ENCODE measurements at places on chromosomes 5 and 9.
A peak's percentile ranks its signal among the peaks of the same experiment; 100 is the strongest.

GRCh38 chr5:6634306-6634705 is 1.1 kb downstream of the SRD5A1 start:
- no peak for DNase-seq

- no peak for DNase-seq
Observed at GRCh38 chr5:85077581-85077980, 692.9 kb upstream of the EDIL3 start.

DNA sequence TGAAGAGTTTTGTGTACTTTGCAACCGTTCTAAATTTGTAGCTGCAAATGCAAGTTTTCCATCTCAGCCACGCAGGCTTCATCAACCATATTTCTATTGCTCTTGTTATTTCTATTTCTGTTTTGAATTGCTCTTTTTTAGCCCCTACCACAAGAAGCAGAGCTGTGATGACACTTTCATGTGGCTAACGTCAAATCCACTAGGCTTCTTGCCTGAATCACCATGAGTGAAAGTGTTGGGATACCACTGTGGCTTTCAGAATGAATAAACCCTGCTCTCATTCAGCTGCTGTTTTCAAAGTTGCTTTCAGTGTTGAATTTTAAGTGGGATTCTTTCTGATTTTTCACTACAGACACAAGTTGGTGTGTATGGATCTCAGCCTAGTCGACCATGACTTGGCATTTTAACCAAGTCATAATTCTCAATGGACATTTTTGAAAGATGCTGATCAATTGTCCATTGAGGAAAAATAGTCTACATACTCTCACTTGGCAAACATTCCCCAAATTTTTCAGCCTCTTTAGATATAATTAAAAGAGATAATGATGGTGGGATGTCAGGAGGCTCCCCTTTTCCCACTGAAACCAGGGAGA is 41.0 kb upstream of the MTAP start:
- peak; percentile 8 for DNase-seq

DNA sequence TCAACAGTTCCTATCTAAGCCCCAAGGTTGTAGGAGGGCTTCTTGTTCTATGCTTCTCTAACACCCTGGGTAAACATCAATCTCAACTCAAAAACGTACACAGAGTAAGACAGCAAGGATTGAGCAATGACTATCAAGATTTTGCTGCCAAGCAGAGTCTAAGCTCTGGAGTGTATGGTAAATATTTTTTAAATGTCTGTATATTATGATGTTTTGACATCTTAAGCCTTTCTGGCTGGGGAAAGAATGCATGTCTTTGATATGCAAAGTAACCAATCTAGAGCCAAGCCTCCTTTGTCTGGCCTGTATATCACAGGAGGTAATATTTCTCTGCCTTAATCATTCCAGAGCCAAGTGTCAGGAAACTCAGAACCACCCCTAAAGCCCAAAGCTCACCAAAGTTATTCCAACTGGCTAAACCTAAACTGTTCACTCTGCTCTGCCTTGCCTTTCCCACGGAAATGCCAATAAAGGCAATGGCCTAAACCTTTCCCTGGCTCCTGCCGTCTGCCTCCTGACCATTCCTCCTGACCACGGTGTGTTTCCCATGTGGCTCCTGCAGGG is 45.2 kb downstream of the YIPF5 start:
- DNase-seq = no peak

DNA sequence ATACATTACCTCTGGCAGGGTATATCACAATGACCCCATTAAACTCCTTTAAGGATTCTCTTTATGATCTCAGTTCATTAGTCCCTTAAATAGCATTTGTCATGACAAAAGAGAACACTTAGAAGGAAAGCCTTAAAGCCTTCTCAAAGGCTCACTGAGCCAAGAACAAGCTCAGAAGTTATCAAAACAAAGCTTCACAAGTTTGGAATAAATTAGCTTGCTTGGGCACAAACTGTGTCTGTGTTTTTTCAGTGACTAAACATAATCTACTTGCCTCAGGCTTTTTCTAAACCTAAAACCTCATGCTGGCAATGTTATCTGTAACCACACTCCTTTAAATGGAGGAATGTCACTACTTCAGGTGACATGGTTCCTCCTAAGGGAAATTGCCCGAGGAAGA is 1114.9 kb upstream of the C9orf72 start:
- DNase-seq = no peak

GRCh38 chr9:127926906-127927200 is 3.7 kb downstream of the PIP5KL1 start:
- DNase-seq = no peak

DNA sequence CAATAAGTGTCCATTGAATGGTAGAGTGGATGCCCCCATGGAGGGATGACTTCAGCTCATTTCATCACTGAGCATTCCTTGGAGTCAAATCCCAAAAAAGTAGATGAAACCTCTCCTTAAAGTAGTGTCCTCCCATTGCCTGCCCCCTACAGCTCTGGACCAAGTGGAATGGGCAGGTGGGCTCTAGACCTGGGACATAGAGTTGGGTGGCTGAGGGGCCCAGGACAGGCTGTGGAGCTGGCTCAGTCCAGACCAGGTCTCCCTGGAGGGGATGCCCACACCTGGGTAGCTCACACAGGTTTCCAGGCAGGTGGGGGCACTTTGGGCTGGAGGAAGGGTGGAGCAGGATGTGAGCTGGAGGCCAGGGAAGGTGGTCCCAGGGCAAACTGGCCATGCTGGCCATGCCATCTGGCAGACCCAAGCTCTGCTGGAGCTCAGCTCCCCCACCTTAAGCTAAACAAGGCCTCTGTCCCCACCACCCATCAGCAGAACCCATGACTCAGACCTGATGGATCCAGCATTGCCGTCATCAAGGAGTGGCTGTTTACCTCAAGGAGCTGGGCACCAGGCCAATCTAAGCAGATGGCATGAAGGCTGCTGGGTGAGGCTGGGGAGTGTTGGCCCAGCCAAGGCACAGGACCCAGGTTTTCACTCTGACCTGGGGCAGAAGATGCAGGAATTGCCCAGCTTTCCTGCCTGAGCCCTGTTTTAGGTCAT is 6.2 kb upstream of the SPINK4 start:
- DNase-seq = no peak

DNA sequence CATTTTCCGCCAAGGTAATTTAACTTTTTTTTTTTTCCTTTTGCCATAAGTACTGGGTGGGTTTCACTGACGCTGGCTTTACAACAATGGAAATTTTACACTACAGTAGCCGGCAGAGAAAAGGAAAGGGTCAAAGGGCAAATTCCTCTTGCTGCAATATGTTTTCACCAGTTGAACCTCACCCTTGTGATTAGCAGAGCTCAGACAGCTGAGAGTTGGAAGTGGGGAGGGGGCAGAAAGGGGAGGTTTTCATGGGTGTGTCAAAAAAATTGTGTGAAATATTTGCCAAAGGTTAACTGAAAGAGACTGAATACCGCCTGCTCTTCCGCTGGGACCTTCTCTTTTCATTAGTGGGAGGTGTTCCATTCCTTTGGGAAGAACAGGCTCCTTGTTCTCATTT is 296.9 kb downstream of the ADAMTS6 start:
- DNase-seq = no peak

GRCh38 chr5:33688526-33688925 is 203.3 kb downstream of the ADAMTS12 start:
- no peak for DNase-seq

GRCh38 chr5:159155960-159156359 is 53.4 kb downstream of the RNF145 start:
- no peak for DNase-seq

DNA sequence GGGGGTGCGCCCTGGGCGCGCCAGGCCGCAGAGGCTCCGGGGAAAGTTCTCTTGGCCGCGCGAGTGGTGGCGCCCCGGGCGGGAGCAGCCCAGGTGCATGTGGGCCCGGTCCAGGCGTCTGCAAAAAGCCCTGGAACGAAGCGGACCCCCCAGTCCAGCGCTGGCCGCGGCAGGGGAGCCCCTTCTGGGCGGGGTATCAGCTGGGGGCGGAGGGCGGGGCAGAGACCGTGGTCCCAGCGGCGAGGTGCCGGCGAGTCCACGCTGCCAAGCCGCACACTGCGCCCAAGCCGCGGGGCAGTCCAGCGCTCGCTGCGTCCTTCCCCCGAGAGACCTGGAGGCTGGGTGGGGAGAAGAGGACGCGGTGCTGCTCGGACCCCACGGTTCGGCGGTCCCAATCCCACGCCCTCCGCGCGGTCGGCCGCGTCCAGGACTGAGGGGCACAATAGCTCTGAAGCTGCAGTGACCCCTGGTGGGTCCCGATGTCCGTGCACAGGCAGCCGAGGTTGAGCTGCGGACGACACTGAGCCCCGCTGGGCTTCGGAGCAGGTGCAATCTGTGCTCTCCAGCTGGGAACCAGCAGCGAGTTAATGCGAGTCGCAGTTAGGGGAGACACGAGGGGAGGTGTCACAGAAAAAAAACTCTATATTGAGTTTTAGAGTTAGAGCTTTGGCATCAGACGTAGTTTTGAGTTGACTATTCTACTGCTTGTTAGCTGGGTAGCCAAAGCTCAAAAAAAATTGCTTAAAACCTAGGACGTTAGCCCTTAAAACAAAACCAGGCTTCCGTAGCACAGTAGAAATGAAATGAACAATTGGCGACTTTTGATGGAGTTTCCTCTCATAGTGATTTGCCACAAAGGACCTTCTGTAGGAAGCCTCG is 1.1 kb upstream of the EPB41L4A start:
- DNase-seq = no peak

DNA sequence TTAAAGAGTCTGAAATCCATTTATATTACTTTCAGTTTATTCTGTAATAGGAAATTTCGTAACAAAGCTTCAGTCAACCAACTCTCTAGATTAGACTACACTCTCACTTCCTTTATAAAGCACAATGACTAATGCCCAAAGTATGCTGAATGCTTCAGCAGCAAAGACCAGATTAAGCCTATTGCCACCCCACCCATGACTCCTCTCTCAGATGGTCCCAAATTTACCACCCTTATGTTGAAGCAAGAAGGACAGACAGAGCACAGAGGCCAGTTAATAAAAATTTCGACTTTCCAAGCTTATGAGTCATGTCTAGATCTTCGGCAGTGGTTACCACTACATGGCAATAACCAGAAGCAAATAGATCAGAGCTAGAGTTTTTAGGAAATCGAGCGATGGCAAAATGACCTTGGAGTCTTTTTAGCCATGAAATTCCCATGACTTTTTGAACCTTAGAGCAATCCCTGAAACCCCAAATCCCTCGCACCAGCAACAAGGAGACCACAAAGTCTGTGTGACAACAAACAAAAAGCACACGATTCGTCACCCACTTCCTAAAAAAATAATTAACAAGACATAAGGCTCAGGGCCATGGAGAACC is 287.8 kb upstream of the RASA1 start:
- no peak for DNase-seq

DNA sequence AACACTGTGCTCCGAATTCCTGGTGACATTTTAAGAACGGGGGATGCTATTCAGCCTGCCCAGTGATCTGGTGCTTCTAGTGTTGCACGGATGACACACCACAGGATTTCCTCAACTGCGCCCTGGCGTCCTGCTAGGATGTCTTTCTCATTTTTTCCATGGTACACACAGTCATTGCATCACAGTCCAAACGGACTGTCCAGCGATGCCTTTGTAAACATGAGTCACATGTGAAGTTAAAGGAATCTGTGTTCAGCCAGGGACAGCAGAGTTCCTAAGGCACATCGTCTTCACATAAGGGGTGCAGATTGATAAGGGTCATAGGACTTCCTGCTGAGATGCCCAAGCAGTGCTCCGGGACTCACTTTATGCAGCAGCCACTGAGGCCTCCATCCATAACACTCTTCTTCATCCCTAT is 9.3 kb upstream of the PTPN3 start:
- DNase-seq = no peak

DNA sequence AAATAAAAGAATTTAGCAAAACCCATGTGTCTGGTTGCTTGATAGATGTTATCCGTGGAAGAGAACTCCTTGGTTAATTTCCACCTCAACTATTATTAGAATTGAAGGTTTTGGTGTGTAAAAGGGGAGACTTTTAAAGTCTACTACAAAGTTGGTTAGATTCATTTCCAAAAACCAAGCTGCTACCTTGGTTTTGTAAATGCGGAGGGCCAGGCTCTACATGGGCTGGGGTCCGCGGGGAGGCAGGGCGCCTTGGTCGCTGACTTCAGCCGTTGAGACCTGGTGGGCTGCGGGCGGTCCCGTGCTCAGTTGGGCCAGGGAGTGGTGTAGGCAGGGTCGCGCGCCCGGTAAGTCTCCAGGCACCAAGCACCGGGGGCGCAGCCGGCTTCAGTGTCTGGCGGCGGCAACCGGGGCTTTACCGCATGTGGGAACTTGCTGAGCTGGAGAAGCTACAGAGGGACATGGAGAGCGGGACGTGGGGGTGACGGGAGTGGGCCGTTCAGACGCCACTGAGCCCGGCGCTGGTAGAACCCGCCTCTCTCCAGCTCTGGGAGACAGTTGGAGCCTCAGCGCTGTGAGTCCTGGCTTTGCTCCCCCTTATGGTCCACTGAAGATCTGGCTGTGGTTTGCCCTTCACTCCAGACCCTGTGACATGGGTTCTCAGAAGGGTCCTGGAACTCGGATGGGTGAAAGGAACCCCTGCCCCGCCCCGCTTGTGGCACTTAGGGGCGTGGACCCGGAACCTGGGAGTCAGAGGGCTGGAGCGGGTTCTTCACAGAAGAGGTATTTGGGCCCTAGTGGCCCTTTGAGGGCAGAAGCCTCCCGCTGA is 11.8 kb downstream of the NR2F1 start:
- no peak for DNase-seq

GRCh38 chr5:68467794-68468193 is 252.2 kb downstream of the PIK3R1 start:
- no peak for DNase-seq

DNA sequence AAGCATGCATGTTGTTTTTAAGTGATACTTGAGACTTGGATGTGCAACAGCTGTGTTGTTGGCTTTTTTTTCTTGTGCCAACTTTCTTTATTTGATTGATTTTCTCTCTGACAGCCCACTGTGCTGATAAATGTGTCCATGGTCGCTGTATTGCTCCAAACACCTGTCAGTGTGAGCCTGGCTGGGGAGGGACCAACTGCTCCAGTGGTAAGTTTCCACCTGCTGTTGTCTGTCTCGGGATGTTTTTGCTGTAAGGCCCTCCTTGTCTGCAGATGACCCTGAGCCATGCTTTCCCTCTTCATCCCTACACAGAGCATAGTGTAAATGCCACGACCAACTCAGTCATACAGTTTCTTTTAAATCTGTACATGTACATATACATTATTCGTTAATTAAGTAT is 79.2 kb downstream of the MEGF10 start:
- no peak for DNase-seq

- no peak for DNase-seq
Observed at GRCh38 chr5:3033033-3033755, 281.7 kb upstream of the IRX2 start.

Measured in stimulated activated CD8-positive, alpha-beta memory T cell treated with anti-CD3 and anti-CD28 coated beads, Interleukin-7, amount 100 ng/mL, for 48 hours (primary cell).